Cerebellar nuclear complex (tissue), 1 donor: ENCODE measurements at places on chromosomes 4 and X.

- no peak for DNase-seq
These were observed 88.6 kb downstream of the ZIC3 start for GRCh38 chrX:137654481-137654880.

DNA sequence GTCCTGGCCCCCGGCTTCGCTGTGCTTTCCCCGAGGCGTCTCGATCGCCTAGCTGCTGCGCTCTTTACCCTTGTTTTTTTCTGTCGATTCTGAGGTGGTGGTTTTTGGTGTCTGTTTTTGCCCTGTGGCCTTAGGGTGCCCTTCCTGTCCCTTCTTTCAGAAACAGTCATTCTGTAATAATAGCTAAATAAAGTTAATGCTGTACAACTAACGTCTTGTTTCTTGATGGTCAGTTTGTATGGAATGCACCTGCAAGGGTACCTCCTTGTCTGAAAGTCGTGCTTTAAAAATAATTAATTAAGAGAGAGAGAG, 686 bp downstream of the FIP1L1 start:
- DNase-seq = no peak

DNA sequence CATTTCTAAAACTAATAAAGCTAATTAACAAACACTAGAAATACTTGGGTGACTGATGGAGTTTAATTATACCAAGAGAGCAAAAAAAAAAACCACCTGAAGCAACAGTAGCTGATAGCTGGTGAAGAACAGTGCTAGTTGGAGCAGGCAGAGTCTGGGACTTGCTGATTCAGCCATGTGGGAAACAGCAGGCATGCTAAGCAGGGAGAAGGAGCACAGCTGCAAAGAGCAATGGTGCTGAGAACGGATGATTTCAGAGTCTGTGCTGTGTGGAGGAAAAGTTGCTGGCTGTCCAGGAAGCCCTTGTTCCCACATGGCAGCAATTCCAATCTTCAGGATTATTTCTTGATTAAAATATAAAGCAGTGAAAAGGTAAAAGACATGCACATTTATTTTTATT, 68.8 kb downstream of the NPY1R start:
- no peak for DNase-seq

DNA sequence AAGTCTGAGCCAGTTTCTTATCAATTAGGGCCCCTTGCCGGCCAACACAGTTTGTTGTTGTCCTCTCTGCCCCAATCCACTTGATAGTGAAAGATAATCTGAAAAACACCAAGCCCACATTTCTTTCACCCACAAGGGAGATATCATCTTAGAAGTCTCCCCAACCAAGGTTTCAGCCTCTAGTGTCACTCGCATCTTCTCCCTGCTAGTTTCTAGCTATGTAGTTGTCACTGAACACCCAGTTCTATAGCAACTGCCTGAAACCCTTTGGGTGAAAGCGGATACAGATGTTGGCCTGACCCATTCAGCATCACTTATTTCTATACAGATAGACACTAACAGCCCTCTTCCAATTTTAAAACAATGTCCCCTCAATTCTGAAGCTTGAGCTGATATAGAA, 116.3 kb downstream of the BMP15 start:
- DNase-seq = no peak

- DNase-seq = no peak
These were observed 73.1 kb downstream of the CC2D2A start for GRCh38 chr4:15542760-15543159.

DNA sequence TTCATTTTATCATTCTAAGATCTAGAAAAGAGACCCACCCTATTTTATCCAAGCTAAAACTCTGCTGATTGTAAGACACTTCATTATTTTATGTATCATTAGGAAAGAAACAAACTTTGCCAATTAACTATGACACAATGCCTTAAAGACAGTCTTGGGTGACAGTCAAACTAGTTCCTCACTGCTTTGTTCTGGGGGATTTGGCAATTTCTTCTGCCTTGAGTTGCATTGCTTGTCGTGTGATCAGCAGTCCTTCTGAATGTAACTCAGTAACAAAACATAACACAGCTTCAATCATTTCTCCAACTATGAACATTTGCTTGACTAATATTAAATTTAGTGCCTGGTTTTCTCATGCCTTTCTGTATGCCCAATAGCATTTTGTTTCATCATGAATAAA, 577.9 kb upstream of the DIPK2B start:
- no peak for DNase-seq

- no peak for DNase-seq
These were observed 35.3 kb downstream of the NPFFR2 start for GRCh38 chr4:72067051-72067450.

- DNase-seq = no peak
These were observed 45.1 kb downstream of the DTHD1 start for GRCh38 chr4:36326476-36327029.

- no peak for DNase-seq
These were observed 682.3 kb downstream of the ADGRL3 start for GRCh38 chr4:61882381-61882780.

DNA sequence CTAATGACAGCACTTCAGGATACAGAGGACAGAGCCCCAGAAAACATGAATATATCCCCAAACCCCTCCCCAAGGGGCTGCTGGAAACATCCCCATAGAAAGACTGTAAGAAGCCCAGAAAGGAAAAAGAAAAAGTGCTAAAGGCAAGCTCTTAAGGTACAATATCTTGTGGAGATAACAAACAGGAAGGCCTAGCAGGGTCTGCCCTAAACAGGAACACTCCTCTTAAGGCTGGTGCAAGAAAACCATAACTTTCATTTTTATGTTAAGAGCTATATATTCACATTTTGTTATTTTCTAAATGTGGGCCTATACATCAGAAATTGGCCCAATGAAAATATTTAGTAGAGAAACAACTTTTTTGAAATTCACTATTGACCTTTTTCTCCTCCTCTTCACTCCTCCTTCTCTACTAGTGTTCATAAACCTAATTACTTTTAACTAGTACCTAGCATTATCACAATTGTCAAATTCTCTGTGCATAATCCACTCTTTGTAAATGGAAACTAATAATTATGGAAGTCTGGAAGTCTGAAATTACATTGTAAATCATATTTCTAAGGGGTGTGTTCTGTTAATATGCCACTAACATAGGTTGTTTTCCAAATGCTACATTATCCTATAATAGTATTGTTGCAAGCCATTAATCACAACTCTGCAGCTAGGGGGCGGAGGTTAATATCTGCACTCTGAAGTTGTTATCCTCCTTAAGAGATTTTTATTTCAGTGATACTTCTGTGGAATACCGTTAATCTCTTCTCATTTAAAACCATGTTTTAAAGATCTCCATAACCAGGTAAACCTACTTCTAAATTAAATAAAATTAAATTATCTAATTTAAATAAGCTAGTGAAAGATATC, 59.8 kb downstream of the CASK start:
- DNase-seq = no peak

GRCh38 chrX:40022421-40022820, 75.3 kb downstream of the BCOR start:
- no peak for DNase-seq
